Activated naive CD8-positive, alpha-beta T cell treated with anti-CD3 and anti-CD28 coated beads, Interleukin-2, amount 50 U/mL, for 16 hours (primary cell): ENCODE measurements at places on chromosomes 7 and 10.

DNA sequence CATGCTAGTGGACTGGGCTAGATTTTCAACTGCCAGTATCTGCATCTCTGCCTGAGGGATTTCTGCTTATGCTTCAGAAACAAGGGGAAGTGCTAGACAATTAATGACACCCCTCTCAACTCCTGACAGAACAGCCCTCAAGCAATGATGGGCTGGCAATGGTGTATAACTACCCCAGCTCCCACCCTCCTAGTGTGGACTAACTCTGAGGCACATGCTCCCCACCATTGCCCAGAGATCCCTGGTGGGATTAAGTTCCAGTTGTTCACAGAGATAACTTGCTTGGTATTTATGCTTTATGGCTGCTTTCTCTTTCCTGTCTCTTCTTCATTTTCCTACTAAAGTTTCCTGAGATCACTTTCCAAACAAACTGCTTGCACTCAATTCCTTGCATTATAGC lies 113.5 kb downstream of the RPS24 start:
- DNase-seq, result no peak

- no peak for DNase-seq
Measured at GRCh38 chr10:37732685-37733084, 124.7 kb downstream of the ZNF248 start.

GRCh38 chr7:97020601-97020995 lies 4.0 kb downstream of the DLX5 start:
- no peak for DNase-seq

GRCh38 chr10:1609648-1609970 lies 127.7 kb downstream of the ADARB2 start:
- no peak for DNase-seq

DNA sequence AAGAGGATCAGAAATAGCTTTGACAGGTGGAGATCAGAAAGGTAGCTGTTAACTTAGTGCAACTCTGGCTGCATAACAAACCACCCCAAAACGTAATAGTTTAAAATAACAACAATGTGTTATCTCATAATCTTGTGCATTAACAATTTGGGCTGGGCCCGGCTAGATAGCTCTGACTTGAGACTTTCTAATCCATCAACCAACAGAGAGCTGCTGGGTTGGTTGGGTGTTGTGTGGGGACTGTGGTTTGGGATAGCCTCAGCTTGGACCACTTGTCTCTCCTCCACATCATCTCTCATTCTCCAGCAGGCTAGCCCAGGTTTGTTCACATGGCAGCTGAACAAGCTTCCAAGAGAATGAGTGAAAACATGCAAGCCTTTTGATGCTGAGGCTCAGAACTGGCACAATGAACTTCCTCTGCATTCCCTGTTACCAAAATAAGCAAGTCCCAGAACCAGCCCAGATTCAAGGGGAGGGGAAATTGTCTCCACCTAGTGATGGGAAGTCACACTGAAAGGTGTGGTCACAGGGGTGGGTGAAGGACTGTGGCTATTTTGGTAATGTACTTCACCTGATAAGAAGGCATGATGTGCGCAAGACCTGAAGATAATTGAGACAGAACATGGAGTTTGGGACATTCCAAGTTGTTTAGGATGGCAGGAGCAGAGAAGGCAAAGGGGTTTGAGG lies 20.4 kb upstream of the ASAH2 start:
- no peak for DNase-seq

DNA sequence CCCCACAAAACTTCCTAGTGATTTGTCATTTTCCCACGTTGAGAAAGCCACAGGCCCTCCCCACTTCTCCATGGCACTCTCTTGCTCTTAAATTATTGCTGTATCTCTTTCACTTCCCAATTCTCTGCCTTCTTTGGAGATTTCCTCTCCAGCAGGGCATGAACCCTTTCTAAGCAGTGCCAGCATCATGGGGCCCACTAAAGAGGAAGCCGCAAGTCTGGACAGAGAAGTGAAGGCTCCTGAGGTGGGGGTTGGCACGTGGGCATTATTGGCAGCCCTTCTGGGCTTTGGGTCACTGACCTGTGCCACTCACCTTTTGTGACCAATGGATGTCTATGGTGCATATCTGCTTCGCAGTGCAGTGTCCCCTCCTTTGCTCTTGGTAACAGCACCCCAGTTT lies 97.7 kb upstream of the TCF7L2 start:
- no peak for DNase-seq

- no peak for DNase-seq
Measured at GRCh38 chr10:43865265-43866135, 216.8 kb upstream of the ZNF32 start.

DNA sequence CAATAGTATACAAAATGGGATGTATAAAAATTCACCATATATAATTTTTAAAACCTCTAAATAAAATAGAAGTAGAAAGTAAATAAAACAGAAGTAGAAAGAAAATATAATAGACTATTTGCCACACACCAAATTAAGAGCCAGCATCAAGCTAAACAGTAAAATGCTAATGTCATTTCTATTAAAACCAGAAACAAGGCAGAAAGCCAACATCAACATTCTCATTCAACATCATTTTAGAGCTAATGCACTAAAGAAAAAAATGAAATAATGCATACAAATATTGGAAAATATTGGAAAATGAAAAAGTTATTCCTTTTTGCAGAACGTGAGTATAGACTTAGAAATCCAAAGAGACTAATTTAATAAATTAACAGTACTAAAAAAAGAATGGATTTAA lies 23.4 kb upstream of the RELN start:
- DNase-seq, result no peak

- DNase-seq, result no peak
Measured at GRCh38 chr7:33497051-33497450, 367.7 kb downstream of the BBS9 start.

- no peak for DNase-seq
Measured at GRCh38 chr7:81515009-81515408, 254.8 kb downstream of the HGF start.

DNA sequence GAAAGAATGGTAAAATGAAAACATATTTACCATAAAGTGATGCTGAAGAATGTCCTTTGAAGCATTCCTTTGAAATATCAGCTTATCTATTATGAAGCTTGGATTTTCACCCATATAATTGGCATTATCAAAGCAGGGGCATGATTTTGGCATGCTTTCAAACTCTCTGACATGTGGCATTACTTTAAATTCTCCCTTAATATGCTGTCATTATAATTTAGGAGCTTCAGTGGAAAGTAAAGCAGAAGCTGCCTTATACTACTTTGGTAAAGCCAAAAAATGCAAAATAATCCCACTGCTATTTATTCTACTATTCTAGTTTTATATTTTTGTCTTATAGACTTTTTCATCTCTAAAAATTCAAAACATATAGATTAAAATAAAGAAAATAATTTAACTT lies 28.0 kb upstream of the HIBADH start:
- DNase-seq, result no peak

GRCh38 chr10:70335246-70335613 lies 47.2 kb downstream of the LRRC20 start:
- DNase-seq, result no peak

DNA sequence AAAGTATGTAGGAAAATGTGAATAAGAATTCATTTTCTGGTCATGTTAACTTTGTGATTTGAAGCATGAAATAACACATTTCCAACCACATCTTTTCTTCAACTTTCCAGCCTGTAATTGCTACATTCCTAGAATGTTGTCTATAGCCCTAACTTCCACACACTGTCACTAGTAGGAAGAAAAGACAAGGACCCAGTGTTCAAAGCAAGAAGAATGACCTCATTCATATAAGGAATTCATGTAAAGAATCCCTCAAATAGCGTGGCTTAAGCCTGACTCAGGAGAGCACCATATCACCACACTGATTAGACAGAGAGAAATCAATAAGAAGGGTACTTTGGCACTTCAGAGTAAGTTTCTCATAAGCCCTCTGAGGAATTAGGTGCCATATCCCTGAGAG lies 318.7 kb upstream of the CHRM2 start:
- DNase-seq, result no peak

DNA sequence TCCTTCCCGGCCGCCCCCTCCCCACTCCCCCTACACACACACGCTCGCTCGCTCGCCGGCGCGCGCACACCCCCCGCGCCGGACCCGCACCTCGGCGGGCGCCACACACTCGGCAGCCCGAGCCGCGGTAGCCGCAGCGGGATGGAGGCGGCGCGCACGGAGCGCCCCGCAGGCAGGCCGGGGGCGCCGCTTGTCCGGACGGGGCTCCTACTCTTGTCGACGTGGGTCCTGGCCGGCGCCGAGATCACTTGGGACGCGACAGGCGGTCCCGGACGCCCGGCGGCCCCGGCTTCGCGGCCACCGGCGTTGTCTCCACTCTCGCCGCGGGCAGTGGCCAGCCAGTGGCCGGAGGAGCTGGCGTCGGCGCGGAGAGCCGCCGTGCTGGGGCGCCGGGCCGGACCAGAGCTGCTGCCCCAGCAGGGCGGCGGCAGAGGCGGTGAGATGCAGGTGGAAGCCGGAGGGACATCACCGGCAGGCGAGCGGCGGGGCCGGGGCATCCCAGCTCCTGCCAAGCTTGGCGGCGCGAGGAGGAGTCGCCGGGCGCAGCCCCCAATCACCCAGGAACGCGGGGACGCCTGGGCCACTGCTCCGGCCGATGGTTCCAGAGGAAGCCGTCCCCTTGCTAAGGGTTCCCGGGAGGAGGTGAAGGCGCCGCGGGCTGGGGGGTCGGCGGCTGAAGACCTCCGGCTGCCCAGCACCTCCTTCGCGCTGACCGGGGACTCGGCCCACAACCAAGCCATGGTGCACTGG lies at the start of gene SORCS3:
TSS of gene SORCS3 (plus strand) at position 104 of the 750 bp plus-strand sequence.
- DNase-seq, result no peak

- no peak for DNase-seq
Measured at GRCh38 chr10:88330174-88330573, 252.9 kb downstream of the RNLS start.
